ENCODE measurements at places on chromosomes 1 and 21.

DNA sequence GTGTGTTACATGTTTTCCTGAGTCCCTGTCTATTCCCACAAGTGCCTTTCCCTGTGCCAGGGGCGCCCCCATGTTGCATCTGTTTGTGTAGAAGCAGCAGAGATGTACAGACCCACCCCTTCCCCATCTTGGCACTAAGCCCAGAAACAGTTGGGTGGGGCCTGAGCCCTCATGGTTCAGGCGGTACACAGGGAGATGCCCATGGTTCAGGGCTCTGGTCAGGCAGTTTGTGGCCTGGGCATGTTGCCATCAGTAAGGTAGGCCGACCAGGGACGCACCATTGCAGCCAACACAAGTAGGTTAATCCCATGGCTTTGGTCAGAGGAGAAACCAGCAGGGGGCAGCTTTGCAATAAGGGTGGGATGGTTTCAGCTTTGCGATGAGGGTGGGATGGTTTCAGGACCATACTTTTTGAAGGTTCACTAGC lies 914 bp upstream of the ADGRB2 start:
- no peak for DNase-seq

DNA sequence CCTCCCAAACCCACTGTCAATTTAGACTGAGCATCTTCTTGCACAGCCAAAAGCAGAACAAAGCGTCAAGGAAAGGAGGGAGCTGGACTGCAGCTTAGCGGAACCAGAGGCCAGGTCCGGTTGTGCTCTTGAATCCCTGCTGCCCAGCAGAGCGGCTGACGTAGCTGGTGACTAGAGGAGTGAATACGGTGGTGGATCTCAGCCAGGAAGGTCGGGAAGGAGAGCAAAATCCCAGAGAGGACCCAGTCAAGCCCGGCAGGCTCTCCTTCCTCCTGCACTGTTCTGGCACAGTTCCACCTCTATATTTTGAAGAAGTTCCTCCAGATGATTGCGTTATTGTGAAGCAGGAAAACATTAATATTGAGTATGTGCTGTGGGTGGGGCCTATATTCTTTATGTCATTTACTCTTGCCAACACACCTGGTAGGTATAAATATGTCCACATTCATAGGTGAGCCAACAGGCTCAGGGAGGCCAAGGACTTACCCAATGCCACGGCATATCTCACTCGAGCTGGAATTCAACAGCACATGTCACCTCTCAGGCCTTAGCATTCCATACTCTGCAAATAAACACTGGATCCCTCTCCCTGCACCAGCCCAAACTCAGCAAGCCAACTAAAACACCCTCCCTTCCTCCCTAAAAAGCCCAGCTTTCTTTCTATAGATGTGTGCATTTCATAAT lies 23.6 kb upstream of the ABCB10 start:
- DNase-seq = no peak

GRCh38 chr1:47181955-47182675 lies 7.7 kb downstream of the PDZK1IP1 start:
- no peak for DNase-seq

DNA sequence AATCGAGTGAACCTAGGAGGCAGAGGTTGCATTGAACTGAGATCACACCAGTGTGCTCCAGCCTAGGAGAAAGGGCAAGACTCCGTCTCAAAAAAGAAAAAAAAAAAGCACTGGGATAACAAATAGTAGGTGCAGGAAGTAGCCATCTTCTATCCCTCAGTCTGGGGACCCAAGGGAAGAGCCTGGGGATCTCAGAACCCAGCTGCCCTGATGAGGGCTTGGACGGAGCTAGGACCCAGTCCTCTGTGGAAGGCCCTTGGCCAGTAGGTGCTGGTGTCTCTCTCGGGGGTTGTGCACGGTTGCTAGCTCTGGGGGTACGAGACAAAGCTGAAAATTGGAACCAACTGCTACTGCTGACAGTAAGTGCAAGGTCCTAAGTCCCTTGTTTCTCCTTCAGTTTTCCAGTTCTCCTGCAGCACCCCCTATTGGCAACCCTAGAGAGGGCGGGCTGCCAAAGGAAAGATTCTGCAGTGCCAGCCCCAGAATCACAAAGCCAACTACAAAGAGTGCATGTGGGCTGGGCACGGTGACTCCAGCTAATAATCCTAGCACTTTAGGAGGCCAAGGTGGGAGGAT lies 57.6 kb upstream of the KIF1B start:
- no peak for DNase-seq

- DNase-seq = peak; percentile 61
These were observed at the start of gene MAGOH for GRCh38 chr1:53238197-53239155. MAGOH (minus strand) TSS chr1:53238518; CDS start chr1:53238448, 70 bp downstream.

- no peak for DNase-seq
These were observed 40.9 kb upstream of the TMEM52 start for GRCh38 chr1:1959840-1960479.

GRCh38 chr21:31479714-31480113 lies 135.7 kb upstream of the TIAM1 start:
- no peak for DNase-seq
